ENCODE measurements at places on chromosomes 5 and 9. TPM values are rescaled to one million over a fixed set of nuclear protein-coding genes. Genes with fewer than 3 reads are reported as not detected.

DNA sequence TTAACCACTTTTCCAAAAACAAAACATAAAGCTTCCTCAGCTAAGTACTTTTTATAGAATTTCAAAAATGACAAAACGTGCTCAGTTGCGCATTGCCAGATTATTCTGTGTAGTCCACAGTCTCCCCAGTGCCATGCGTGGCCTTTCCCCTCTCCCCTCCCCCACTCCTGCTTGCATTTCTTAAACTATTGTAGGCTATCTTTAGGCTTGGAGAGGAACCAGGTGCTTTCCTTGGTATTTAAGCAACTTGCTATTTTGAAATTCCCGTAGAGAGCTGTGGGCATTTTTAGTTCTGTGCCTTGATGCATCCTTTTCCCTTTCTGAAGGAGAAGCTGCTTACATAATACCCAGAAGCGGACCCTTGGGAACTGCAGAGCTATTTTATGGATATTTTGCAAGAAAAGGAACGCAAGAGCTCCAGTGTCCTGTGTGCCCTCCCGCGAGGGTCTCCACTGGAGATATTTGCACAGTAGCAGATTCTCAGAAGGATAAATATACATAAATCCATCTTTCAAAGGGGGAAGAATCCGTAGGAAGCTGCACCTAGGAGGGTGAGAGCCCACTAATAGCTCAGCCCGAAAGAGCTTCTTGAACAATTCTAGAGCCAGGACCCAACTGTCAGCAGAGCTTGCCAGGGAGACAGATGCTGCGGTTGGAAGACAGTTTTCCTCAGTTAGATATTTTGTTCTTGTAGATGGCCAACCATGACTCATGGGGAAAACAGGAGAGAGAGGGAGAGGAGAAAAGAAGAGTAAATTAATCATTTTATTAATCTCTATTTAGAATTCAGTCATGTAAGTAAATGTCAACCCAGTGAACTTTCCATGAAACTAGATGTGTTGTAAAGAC lies 1298.3 kb upstream of the WWC1 start:
- no peak for DNase-seq

GRCh38 chr5:124790895-124791732 lies 44.7 kb upstream of the ZNF608 start:
- no peak for DNase-seq

GRCh38 chr5:106254784-106255183 lies 1416.0 kb downstream of the EFNA5 start:
- DNase-seq, result no peak

DNA sequence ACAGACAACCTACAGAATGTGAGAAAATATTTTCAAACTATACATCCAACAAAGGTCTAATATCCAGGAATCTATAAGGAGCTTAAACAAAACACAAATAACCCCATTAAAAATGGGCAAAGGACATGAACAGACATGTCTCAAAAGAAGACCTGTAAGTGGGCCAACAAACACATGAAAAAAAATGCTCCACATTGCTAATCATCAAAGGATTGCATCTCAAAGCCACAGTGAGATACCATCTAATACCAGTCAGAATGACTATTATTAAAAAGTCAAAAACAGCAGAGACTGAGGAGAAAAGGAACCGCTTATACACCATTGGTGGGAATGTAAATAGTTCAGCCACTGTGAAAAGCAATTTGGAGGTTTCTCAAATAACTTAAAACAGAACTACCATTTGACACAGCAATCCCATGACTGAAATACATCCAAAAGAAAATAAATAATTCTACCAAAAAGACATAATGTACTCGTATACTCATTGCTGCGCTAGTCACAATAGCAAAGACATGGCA lies 39.1 kb upstream of the C5orf63 start:
- no peak for DNase-seq

GRCh38 chr5:1703352-1704050 lies 96.1 kb downstream of the MRPL36 start:
- no peak for DNase-seq

DNA sequence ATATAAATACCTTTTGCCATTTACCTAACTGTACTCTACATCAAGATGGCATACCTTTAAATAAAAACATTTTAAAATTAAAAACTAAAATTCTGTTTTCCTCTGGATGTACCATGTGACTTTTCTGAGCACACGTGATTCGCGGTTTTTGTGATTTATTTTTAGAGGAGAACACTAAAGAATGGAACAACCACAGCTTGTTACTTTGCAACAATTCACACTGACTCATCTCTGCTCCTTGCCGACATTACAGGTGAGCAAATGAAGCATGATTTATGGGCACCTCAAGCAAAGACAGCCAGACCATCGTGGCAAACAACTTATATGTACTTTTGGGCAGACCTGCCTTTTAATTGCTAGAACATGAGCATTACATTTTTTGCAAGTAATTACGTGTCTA lies 61.3 kb downstream of the GDA start:
- no peak for DNase-seq

- no peak for DNase-seq
These were observed 418.1 kb upstream of the SEMA6A start for GRCh38 chr5:116992681-116993080.

DNA sequence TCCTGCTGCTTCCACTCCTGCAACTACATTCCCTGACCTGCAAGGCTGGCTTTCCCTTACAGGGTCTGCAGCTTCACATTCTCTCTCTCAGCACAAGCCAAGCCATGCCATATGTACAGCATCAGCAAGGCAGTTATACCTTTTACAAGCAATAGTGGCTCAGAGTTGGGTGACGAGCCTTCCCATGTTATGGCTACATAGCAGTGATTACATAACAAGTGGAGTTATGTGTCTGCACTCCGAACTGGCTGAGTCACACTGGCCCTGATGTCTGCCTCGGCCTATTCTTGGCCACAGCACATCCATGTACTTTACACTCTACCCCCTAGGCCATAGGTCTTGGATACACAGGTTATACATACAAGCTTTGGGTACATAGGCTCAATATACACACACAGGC lies 52.0 kb upstream of the SNCAIP start:
- DNase-seq, result no peak

The CARD6 gene
- 37.9 TPM for total RNA-seq

The BOD1 gene
- 81.3 TPM for total RNA-seq

The GABRP gene
- 0.33 TPM for total RNA-seq

The ZNF354C gene
- 7.1 TPM for total RNA-seq

The WDR38 gene
- 0.07 TPM for total RNA-seq

The FST gene
- total RNA-seq, result 1.4 TPM

Data from pulmonary artery endothelial cell (primary cell).